CD4-positive, CD25-positive, alpha-beta regulatory T cell (primary cell): ENCODE measurements at places on chromosomes 6 and 20. TPM values are rescaled to one million over a fixed set of nuclear protein-coding genes. Genes with fewer than 3 reads are reported as not detected.

- no peak overlapping the region for H3K27ac ChIP-seq
- no peaks in the 10 kb centered on the region for H3K27me3 ChIP-seq
- no peak for DNase-seq
- no peak overlapping the region for H3K4me3 ChIP-seq
- no peaks in the 10 kb centered on the region for H3K36me3 ChIP-seq
Observed at GRCh38 chr6:15769511-15770018, 106.7 kb upstream of the DTNBP1 start.

GRCh38 chr6:145209272-145209671 lies 526.0 kb downstream of the EPM2A start:
- H3K4me3 ChIP-seq: no peak overlapping the region
- H3K27me3 ChIP-seq: no peaks in the 10 kb centered on the region
- no peak overlapping the region for H3K27ac ChIP-seq
- no peak for DNase-seq
- no peaks in the 10 kb centered on the region for H3K4me1 ChIP-seq

C6orf15 gene
- total RNA-seq: not detected

IMPG1 gene
- not detected for total RNA-seq

CD24 gene
- 0.17 TPM for total RNA-seq

DNA sequence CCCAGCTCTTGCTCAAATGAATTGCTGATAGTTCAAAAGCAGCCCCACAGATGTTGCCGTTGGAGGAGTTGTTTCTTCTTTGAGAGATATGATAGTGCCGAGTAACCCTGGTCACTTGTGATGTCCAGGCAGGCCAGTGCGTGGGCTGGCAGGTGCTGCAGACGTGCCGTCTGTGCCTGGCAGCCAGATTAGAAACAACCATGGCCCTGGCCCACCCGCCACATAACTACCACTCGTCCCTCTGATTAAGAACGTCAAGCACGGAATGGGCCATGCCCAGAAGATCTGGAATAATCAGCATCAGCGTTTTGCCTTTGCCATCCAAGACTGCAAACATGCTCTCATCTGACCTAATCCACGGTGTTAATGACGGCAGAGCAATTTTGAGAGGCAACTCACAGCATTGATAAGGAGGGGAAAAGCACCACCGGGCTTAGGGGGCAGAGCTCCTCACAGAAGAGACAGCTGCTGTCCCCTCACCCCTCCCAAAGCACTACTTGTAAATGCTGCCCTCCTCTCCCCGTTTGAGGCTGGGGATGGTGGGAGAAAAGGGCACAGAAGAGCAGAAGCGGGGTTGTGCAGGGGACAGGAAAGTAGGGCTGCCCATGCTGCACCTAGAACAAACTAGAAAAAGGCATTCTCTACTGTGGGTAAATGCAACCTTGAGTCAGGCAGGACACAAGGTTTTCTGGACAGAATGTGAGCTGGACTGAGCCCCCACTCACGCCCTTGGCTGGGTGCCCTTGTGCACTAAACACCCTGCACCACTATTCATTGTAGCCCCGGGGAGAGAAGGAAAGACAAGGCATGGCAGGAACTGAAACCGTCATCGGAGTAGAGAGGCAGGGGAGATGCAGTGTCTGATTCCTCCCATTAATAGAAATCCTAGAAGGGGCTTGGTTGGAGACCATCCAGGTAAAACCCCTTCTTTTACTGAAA lies 5.3 kb upstream of the CPNE5 start:
- no peak overlapping the region for H3K4me3 ChIP-seq
- no peak overlapping the region for H3K27ac ChIP-seq
- H3K36me3 ChIP-seq: no peaks in the 10 kb centered on the region
- peaks cover 2% of the 10 kb centered on the region for H3K27me3 ChIP-seq
- no peak for DNase-seq
- H3K4me1 ChIP-seq: peaks cover 11% of the 10 kb centered on the region

- H3K27ac ChIP-seq: no peak overlapping the region
- no peak overlapping the region for H3K4me3 ChIP-seq
- H3K36me3 ChIP-seq: peaks cover 8% of the 10 kb centered on the region
- no peaks in the 10 kb centered on the region for H3K27me3 ChIP-seq
- no peak for DNase-seq
Observed at GRCh38 chr6:156839129-156839528, 62.0 kb downstream of the ARID1B start.

DNA sequence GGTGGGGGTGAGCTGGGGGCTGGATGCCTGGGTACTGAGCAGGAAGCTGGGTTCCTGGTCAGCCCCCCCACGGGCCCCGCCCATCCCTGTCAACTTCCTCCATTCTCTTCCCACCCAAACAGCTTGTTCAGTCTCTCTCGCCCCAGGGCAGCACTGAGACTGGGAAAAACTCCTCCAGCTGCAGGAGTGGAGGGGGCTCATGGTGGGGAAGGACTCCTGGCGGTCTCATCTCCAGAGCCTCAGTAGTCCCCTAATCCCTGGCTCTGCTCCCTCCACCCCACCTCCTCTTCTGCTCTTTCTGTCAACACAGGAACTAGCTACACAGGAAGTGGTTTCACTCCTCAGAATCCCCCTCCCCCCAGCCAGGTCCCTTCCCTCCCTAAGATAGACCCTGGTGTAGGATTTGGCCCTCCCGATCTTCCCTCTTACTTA lies at the start of gene GPSM3:
Gene GPSM3 (minus strand): TSS at position 36 of the 432 bp plus-strand sequence. CDS start 130 bp downstream, outside the sequence.
- peak within 1 kb of the TSS; percentile 88 for H3K27ac ChIP-seq
- peaks cover 4% of the 10 kb centered on the region for H3K36me3 ChIP-seq
- DNase-seq: peak; percentile 46
- H3K4me3 ChIP-seq: peak within 1 kb of the TSS; percentile 84
- H3K27me3 ChIP-seq: no peaks in the 10 kb centered on the region

DNA sequence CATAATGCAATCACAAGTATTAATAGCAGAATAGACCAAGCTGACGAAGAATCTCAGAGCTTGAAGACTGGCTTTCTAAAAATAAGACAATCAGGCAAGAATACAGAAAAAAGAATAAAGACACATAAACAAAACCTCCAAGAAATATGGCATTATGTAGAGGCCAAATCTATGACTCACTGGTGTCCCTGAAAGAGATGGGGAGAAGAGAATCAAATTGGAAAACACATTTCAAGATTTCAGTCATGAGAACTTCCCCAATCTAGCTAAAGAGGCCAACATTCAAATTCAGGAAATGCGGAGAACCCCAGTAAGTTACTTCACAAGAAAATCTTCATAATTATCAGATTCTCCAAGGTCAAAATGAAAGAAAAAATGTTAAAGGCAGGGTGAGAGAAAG lies 69.0 kb upstream of the PDE7B start:
- H3K4me3 ChIP-seq: no peak overlapping the region
- no peak overlapping the region for H3K27ac ChIP-seq
- DNase-seq: no peak
- H3K36me3 ChIP-seq: no peaks in the 10 kb centered on the region
- H3K27me3 ChIP-seq: no peaks in the 10 kb centered on the region

HAO1 gene
- total RNA-seq: not detected

DNA sequence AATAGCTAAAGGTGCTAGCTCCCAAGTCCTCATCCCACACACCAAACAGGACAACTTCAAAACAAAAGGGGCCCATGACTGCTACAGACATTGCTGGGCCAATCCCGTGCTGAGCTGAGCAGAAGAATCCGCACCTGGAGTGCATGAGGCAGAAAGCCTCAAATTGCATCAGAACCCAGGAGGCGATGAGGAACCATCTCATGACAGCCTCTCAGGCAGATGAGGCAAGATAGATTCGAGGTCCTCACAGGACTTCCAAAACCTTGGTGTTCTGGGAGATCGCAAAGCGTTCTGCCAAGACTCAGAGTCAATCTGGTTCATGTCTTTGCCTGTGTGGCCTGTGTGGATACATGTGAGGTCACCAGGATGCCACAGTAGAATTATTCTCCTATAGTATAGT lies 32.8 kb upstream of the SSTR4 start:
- no peak for DNase-seq
- no peaks in the 10 kb centered on the region for H3K4me1 ChIP-seq
- no peaks in the 10 kb centered on the region for H3K36me3 ChIP-seq
- H3K4me3 ChIP-seq: no peak overlapping the region

METTL24 gene
- total RNA-seq: not detected

HUS1B gene
- total RNA-seq: 4.8 TPM

MUC22 gene
- not detected for total RNA-seq

GRCh38 chr6:100566563-100566962 lies 101.8 kb upstream of the SIM1 start:
- no peaks in the 10 kb centered on the region for H3K27me3 ChIP-seq
- DNase-seq: no peak
- no peak overlapping the region for H3K4me3 ChIP-seq
- no peak overlapping the region for H3K27ac ChIP-seq

DNA sequence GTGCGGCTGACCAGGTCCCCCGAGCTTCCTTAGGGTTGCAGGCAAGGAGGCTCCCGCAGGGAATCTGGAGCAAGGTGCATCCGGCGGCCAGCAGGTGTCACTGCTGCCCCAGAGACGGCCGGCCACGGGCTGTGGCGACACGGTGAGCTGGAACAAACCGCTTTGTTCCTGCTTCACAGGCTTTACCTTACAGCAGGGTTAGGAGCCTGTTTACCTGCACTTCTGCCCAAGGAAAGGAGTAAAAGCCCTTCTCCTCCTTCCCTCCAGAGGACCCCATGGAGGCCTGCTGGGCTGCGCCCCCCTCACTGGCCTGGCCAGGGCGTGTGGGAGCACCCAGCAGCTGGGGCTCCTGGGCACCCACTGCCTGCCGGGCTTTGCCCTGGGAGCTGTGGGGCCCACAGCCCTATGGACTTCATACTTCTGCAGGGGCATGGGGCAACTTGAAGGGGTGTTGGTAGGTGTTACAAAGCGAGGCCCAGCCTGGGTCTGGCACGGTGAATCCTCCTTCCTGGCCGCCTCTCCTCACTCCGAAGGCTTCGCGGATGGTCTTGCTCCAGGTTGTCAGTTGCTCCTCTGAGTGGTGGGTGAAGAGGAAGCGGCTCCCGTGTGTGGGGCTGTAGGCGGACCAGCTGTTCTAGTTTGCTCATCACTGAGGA lies 88.4 kb downstream of the CDC5L start:
- H3K27ac ChIP-seq: no peak overlapping the region
- DNase-seq: peak; percentile 37
- H3K27me3 ChIP-seq: no peaks in the 10 kb centered on the region
- peaks cover 6% of the 10 kb centered on the region for H3K4me1 ChIP-seq
- no peaks in the 10 kb centered on the region for H3K36me3 ChIP-seq

GPLD1 gene
- 1.7 TPM for total RNA-seq
